ENCODE measurements at places on chromosomes 11 and 22.

DNA sequence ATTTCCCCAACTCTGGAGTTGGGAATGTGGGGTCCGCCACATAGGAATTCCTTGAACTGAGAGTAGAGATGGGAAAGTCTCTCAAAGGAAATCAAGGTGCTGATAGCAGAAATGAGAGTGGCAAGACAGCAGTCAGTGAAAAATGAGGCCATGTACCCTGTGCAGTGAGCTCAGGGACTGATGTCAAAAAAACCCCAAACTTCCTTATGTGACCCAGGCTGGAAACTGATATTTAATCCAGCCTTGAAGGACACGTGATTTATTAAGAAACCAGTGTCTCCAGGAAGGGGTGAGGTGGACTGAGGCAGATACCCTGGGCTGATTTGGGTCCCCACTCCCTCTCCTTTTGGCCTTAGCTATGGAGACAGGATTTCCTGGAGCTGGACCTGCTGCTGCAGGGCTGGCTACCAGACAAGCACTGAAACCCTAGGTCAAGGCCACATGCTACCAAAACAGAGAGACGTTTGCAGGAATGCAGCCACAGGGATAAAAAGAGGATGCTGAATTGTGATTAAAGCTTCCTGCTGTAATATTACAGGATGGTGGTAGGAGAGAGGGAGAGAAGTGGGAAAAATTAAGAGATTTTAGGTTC, 25.3 kb upstream of the FCHSD2 start:
- DNase-seq = no peak

DNA sequence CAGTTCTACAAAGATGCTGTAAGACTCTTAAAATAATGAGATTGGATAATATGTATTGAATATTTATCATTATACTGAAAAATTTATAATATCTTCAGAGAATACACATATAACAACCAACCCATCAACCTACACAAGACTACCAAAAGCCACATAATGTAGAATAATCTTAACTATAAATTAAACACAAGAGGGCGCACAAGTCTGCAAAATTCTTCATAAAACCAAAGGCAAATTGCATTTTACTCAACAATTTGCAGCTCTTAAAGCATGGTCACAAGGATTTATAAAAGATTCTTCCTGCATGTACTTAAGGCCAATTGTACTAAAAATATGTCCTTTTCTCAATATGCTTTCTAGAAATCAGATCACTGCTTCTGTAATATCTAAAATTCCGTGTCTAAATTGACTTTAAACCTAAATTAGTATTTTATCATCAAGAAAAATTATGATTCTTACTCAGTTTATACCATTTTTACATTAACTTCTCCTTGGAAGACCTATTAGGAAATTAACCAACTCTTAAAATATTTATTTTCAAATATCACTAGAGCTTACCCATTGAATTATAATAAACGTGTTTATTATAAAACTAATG, 79.0 kb downstream of the TTC28 start:
- no peak for DNase-seq

DNA sequence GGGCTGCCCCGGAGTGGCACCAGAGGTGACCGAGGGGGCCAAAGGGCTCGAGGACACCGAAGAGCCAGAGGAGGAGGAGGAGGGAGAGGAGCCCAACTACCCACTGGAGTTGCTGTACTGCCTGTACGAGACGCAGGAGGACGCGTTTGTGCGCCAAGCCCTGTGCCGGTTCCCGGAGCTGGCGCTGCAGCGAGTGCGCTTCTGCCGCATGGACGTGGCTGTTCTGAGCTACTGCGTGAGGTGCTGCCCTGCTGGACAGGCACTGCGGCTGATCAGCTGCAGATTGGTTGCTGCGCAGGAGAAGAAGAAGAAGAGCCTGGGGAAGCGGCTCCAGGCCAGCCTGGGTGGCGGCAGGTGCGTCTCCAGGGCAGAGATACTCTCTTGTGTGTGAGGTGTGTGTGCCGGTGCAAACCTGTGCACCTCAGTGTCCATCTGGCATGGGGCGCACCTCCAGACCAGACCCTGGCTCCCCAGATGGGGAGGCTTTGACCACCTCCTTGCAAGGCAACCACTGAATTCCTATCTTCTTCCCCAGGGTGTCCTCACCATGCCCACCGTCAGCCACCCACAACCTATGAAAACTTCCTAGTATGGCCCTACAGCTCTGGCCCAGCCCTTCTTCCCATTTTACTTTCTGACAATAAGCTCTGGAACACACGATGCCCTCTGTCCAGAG, 3.4 kb downstream of the NLRP6 start:
- DNase-seq = no peak

DNA sequence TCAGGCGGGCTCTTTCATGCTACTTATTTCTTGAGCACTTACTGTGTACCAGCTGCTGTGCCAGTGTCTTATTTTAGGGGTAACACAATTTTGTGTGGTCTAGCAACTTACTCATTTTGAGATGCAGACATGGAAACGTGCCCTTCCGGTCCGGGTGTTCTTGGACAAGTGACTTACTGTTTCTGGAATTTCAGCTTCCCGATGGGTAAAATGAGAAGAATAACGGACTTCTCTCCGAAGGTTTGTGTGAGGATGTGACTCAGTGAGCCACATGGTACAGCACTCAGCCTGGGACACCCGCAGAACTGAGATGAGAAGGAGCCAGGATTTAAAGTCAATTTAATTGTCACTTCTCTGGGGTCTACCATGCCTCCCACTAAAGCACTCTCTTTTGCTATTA, 114.5 kb upstream of the SYT13 start:
- no peak for DNase-seq

DNA sequence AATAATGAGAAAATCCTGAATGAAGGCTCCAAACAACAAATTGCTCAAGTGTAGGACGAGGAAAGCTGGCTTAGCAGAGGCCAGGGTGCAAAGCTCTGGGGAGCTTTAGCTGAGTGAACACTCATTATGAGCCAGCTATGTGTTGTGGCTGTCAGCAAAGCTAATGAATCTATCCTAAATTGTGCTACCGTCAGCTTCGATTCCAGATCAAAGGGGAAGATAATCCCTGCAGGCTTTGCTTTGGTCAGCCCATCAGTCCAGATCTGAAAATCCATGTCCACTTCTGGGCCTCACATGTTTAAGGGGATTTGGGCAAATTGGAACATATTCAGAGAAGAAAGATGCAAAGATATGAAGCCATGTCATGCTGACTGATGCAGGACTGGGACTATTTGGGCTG, 180.9 kb upstream of the ZBED5 start:
- DNase-seq = no peak

DNA sequence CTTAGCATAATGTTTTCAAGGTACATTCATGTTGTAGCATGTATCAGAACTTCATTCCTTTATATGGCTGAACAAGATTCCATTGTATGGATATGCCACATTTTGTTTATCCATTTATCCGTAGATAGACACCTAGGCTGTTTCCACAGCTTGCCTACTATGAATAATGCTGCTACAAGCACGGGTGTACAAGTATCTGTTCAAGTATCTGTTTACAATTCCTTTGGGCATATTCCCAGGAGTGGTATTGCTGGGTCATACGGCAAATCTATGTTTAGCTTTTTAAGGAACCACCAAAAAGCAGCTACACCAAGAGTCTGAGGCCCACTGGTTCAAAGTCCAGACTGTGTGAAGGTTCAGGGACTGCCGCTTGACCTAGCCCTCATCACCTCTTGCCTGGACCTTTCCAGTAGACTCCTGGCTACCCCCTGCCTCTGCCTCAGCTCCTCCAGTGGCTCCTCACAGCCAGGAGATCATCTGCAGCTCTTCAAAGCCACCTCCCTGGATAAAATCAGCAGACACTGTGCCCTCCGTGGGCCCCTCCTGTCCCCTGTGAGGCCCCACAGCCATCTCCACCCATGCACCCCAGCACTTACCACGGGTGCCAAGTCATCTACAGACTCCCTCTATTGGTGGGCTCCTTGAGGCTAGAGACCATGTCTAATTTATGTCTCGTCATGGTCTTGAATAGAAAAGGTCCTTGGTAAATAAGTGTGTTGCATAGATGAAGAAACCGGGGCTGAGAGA, 160.3 kb downstream of the MN1 start:
- no peak for DNase-seq

- DNase-seq = no peak
Observed at GRCh38 chr11:6405052-6405667, 13.7 kb downstream of the APBB1 start.

DNA sequence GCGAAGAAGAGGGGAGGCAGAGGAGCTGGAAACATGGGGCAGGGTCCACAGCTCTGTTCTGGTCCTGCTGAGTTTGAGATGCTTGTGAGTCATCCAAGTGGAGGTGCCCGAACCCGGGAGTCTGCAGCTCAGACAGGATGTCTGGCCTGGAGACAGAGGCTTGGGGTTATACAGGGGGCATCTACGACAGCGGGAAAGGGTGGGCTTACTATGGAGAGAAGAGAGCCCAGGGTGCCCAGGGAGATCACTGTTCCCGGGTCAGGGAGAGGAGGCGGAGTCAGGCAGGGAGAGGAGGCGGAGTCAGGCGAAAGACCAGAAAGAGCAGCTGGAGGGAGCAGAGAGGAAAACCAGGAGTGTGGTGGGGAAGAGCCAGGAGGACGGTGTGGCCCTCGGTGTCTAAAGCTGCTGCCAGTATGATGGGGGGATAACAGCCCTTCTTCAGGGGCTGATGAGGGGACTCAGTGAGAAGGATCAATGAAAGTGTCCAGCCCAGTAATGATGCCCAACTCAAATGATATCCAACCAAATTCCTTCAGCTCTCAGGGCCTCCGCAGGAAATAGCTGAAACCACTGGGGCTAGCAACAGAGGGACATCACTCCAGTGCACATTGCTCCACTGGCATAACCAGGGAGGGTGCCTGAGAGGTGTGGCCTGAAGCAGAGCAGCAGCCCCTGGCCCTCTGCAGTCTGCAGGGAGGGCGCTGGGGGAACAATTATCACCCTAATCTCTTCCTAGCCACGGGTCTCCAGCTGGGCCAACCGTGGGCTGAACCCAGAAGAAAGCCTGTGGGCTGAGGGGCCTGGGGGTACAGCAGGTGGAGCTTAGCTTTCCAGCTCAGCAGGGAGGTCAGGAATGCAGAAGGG, 2.6 kb upstream of the LTBP3 start:
- no peak for DNase-seq

DNA sequence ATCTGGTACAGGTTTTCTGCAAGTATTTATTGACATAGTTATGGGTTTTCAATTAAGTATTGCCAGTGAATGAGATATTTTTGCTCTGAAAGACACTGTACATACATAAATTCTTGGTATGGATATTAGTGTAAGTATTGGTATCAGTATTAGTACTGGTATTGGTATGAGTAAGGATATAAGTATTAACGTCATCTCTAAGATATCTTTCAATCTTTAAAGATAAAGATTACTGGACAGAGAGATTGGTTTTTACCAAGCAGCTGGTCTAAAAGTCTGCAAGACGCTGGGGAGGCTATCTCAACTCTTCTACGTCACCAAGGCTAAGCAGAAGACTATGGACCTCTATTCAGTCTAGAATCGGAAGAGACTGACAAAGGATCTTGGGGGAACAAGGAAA, 234.5 kb downstream of the NXPE2 start:
- DNase-seq = no peak

DNA sequence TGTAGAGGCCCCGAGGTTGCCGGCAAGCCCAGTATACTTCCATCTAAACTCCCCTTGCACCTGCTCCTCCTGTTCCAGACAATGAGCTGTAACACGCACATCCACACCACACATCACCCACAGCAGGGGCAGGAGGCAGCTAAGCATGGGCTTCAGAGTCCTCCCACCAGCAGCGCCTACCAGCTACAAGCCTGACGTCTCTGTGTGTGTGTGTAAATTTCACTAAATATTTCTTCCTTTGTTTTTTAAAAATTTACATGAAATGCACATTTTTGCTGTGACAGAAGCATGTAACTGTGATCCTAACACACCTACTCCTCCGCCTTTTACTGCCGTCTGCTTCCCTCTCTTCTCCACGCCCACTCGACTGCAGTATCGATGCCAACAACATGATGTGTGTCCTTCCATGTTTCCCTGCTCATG, 29.4 kb upstream of the PACSIN2 start:
- no peak for DNase-seq

- DNase-seq = no peak
Observed at GRCh38 chr22:25987948-25988347, 181.3 kb upstream of the SEZ6L start.

DNA sequence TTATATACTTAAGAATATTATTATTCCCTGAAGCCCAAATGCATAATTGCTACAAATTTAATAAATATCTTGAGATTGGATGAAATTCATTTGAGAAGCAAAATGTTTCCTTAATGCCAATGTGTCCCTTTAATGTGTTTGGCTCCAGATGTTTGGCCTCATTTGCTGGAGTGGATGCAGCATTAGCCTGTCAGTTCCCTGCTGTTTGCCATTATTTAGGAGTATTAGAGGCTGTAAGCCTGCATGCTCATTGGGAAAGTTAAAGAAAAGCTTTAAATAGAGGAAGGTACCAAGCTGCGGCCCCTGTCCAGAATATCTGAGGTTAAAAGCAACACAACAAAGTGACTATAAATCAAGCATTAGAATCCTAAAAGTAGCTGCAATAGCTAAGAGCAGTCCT, 54.8 kb upstream of the PITPNB start:
- no peak for DNase-seq

- no peak for DNase-seq
Observed at GRCh38 chr11:27397624-27398399, 34.8 kb upstream of the CCDC34 start.

GRCh38 chr11:109526931-109527330, 104.9 kb downstream of the C11orf87 start:
- no peak for DNase-seq

DNA sequence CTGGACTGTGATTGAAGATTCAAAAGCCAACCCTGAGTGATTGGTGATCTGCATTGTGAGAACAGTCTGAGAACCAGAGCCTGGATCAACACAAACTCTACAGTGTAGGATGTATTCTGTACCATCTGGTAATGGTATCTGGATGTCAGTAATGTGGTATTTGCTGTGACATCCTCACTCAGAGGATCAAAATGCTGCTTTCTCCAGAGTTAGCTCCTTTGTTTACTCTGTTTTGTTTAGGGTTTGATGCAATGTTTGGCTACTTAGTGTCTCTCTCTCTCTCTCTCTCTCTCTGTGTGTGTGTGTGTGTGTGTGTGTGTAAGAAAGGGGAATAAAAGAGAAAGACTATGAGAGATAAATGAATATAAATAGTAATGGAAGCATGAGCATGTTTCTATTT, 24.3 kb downstream of the CASP4 start:
- DNase-seq = no peak

DNA sequence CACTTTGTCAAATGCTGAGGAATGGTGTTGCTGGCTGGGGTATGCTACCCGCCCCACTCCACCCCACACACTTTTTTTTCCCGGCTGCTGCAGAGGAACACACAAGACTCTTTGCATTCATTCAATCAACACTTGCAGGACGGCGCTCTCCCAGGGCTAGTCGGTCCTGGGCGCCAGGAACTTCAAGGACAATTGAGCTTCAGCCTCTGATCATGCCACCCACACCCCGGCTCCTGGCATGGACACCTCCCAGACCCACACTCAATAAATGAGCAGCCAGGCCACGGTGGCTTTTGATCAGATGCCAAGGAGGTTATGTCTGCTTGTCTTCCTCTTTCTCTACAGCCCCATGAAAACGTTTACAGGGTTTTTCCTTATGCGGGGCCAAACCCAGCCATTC, 19.8 kb downstream of the TPST2 start:
- DNase-seq = no peak

Measured in activated CD4-positive, CD25-positive, alpha-beta regulatory T cell (primary cell).